ENCODE measurements at places on chromosomes 4 and X.

DNA sequence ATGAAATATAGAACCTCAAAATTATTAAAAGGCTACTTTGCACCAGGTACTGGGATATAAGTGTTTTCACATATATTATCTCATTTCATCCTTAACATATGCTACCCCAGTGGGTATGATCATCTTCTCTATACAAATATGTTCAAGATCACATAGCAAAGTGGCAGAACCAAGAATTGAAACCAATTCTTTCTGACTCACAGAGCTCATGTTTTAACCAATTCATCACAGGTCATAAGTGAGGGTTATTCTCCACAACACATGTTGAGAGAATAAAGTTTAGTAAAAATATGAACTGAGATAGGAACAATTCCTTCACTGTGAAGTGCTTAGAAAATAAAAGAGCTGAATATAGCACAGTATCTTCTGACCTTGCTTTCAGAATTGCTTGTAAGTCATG lies 442.9 kb upstream of the RASGEF1B start:
- no peak for DNase-seq

GRCh38 chr4:1092026-1092982 lies 21.1 kb downstream of the RNF212 start:
- DNase-seq, result no peak

DNA sequence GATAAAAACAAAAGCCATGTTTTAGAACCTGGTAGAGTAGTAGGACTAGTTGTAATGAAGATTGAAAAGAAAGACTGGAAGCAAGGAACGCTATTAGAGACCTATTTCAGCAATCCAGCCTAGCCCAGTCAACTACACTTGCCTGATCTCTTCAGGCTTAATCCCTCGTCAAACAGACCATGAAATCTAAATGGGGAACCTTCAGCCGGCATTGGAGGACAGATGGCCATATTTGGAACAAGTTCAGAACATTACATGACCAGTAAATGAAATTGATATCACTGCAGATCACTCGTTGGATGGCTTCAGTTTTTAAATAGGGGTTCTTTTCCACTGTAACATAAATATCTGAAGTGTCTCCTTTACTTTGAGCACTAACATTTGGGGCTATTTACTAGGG lies 84.8 kb upstream of the WDR44 start:
- no peak for DNase-seq

DNA sequence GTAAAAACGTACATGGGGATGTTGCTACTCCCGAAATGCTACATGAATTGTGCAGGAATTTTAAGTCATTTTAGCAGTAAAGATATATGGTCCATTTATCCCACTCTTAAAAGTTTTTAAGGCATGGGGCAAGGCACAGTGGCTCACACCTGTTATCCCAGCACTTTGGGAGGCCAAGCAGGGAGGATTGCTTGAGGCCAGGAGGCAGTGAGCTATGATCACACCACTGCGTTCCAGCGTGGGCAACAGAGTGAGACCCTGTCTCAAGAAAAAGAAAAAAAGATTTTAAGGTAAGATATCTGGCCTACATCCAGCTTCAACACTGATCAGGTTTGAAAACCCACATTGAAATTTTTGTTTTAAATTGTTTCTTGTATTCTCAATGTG lies 1.2 kb upstream of the SEC24D start:
- no peak for DNase-seq

GRCh38 chr4:181909368-181909767 lies 333.8 kb upstream of the TENM3 start:
- peak; percentile 55 for DNase-seq

DNA sequence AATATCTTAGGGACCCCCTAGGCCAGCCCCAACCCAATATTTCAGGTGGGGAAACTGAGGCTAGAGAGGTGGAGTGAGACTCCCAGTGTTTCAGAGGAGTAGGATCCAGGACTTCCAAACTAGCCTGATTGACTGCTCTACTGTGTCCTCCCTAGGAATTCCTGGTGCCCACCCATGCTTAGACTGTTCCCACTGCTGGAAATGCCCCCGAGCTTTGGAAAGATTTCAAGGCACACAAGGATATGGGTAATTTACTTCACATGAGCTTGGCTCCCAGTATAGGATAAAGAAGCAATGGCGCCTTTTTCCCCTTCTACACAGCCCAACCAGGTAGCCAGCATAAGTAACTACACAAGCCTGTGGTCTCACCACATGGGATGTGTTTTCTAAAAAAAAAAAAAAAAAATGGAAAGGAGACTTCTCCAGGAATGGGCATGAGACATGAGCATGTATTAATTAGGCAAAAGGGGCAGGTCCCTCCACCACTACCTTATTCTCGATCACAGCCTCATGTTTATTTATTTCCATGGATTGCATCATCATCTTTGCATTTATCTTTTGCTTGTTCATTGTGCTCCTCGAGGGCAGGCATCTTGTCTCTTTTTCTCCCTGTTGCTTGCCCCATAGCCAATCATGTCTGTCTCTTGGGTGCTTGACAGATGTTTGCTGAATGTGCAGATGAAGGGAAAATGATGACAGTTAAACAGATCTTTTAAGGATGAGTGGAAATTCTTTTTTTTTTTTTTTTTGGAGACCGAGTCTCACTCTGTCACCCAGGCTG lies 66.7 kb downstream of the DRD5 start:
- DNase-seq, result no peak

- no peak for DNase-seq
Observed at GRCh38 chrX:40579900-40580536, 752 bp upstream of the ATP6AP2 start.

DNA sequence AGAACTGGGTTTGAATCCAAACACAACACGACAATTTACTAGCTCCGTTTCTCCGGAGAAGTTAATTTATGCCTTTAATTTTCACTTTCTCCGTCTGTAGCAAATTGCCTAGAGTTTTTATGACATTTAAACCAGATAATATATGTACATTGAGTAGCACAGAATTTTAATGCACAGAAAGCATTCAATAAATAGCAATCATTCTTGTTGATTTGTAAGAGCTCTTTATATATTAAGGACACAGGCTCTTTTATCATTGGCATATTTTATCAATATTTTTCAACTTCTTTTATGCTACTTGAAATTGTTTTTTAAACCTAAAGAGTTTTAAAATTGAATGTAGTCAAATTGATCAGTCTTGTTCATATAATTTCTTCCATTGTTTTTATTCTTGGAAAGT lies 99.6 kb upstream of the PPP2R3B start:
- no peak for DNase-seq

DNA sequence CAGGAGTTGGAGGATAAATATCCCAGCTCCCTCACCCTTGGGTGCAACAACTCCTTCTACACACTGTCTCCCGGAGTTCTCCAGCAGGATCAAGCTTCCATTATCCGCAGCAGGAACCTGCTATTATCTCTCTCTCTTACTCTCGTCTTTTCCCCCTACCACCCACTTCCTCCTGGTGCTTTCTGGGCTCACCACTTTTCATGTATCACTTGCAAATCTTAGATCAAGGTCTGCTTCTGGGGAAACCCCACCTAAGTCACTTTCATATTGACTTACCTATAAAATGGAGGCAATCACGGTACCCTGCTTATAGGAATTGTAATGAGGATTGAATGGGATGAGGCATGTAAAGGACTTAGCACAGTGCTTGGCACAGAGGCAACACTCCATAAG lies 589.5 kb downstream of the BCOR start:
- DNase-seq, result no peak

DNA sequence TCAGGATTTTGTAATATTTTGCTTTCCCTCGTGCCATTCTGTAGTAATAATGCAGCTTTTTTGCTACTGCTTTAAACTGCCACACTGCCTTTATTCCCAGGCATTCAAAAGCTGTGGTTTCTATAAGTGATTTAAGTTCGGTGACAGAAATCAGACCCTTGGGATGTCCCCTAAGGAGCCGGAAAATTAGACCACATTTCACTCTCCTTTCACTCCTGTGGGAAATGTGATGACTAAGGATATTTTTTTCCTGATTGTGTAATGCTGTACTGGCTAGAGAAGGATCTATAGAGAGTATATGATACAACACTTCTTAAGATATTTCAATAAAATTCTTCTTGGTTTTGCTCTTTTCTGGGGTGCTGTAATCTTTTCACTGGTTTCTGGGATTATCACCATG lies 24.4 kb downstream of the UGT2A3 start:
- no peak for DNase-seq

DNA sequence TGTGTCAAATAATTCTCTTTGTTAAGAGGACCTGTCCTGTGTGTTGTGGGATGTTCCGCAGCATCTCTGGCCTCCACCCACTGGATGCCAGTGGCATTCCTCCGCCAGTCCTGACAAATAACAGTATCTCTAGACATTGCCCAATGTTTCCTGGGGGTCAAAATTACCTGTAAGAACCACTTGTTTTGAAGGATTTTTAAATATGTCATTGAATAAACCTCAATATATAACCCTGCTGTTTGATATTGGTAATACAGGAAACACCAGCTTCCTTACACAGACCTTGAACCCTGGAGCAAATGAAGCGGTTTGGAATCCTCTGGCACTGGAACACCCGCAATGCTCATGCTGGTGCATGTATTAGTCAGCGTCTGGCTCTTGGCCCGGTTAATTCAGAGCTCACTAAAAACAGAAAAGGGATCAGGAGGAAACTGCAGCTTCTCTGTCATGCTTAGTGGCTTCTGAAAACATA lies 101.3 kb downstream of the TBL1X start:
- DNase-seq, result peak; percentile 67

DNA sequence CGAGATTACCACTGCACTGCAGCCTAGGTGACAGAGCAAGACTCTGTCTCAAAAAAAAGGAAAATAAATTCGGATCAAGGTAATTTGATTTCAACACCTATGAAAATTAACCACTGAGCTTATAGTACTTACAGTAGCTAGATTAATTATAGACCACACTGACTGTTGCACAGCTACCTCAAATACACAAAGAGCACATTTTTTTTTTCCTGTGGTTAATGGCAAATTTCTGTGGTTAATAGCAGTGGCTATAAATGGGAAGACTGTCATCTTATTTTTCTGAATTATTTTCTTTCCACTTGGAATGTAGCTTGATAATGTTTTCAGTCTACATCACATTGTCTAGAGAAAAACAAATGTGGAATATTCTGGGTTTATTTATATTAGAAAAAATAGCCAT lies 1661.6 kb upstream of the PCDH7 start:
- DNase-seq, result no peak

DNA sequence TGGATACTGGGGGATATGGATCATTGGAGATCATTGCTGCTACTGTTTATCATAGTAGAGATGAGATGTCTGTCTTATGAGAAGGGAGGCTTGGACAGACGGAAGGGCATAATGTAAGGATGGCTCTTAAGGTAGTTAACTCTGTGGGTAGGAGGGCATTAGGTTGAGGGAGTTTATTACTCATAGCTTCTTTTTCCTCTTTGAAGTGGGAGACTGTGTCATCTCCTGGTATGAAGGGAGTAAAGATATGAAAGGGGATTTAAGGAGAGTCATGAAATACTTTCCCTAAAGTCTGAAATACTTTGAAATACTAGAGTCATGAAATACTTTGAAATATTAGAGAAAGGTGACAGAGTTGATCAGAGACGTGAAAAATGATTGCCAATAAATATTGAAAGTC lies 255.5 kb upstream of the PITX2 start:
- DNase-seq, result no peak

- DNase-seq, result no peak
Observed at GRCh38 chr4:101221294-101221693, 126.0 kb downstream of the PPP3CA start.

GRCh38 chr4:52244848-52245247 lies 193.7 kb downstream of the SPATA18 start:
- DNase-seq, result no peak

- no peak for DNase-seq
Observed at GRCh38 chrX:7314425-7314824, 166.5 kb upstream of the PUDP start.

DNA sequence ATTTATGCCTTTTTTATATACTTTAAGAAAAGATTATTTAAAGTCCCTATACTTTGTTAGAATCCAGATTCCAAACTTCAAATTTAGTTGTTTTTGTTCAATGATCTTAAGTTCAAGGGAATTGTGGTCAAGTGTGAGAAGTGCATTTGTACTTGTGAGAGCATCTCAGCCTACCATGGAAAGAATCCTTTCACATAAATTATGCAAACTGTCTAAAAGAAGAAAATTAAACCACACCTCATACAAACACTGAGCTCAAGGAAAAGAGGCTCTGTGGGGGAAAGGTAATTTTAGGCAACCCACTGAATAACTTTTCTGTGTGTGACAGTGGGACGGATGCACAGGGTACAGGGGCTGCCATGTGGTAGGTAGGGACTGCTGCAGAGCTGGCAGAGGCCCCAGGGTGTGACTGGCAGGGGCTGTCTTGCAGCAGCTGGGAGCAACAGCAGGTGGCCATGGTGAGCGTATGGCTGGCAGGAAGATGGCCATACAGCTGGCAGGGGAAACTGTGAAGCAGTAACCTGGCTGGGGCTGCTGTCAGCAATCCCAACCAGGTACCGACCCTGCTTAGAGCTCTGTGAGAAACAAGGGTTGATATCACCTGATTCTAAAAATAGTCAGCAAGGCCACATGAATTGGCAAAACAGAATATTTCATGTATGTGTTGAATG lies 130.6 kb downstream of the UGT8 start:
- no peak for DNase-seq

DNA sequence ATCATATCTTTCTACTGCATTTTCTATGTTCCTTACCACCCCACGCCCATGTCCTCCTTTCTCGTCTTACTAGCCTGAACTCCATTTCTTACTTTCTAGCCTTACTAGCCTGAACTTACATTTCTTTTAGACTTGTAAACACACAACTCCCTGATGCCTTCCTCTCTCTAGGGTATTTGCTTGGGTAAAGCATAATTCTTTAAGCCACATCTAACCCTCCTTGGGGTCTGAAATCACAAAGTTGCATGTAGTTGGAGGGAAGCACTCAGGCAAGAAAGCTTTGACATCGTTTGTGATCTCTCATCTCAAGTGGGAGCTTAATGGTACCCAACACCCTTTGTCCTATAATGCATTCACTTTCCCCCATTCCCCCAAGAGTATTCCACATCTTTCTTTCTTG lies 124.4 kb downstream of the SPOCK3 start:
- no peak for DNase-seq

DNA sequence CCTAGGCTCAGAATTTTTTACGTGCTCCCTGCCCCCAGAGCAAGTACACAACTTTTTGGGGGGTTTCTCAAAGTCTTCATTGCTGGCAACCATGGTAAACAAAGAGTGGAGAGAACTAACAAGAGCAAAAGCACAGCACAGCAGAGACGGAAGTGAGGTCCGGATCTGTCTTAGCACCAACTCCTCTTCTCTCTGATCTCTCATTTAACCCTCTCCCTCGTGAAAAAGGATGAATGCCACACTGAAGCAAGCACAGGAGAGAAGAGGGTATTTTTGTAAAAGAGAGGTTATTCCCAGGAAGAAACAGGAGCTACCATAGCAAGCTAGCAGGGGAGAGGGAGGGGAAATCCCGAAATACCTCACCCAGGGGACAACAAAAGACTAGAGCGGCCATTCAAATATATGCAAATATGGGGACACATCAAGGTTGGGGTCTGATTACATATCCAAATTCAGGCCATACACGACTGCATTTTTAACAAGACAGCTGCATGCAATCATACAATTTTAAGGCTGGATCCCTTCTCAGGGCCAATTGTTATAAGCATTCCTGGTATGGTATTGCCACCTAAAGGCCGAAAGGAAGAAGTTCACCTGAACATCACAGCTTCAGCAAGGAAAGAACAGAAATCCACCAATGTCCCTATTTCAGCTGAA lies 46.6 kb downstream of the CD40LG start:
- peak; percentile 52 for DNase-seq
